ENCODE measurements at places on chromosomes 11 and 22.
A peak's percentile ranks its signal among the peaks of the same experiment; 100 is the strongest.

DNA sequence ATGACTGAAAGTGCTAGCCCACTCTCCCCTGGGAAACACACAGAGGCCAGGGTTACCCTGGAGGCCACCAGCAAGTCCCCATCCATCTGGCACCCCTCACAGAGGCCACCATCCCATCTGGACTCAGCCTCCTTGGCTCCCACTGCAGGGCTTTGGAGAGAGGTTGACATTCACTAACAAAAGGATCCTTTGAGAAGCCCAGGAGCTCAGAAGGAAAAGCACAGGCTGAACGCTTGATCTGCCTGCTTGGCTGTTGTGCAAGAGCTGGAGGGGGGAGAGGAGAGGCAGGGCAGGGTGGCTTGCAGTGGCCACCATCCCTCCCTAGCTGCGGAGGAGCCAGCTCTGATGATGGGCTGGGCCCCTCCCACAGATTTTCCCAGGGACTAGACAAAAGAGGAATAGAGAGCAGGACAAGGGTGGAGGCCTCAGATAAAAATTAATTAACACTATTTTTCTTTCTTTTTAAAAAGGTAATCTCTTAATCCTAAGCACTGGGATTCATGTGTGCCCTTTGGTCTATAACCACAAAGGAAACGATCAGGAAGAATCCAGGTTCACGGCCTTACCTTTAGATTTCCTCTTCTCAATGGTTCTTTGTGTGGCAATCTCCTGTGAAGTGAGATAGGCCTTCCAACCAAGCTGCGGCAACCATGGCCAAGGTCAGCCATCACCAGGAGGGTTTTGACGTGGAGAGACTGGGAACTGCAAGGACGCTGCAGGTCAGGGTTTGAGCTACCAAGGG is 154.7 kb downstream of the BARX2 start:
- no peak for DNase-seq

GRCh38 chr11:31764766-31765165 is 46.4 kb downstream of the PAX6 start:
- DNase-seq = no peak

DNA sequence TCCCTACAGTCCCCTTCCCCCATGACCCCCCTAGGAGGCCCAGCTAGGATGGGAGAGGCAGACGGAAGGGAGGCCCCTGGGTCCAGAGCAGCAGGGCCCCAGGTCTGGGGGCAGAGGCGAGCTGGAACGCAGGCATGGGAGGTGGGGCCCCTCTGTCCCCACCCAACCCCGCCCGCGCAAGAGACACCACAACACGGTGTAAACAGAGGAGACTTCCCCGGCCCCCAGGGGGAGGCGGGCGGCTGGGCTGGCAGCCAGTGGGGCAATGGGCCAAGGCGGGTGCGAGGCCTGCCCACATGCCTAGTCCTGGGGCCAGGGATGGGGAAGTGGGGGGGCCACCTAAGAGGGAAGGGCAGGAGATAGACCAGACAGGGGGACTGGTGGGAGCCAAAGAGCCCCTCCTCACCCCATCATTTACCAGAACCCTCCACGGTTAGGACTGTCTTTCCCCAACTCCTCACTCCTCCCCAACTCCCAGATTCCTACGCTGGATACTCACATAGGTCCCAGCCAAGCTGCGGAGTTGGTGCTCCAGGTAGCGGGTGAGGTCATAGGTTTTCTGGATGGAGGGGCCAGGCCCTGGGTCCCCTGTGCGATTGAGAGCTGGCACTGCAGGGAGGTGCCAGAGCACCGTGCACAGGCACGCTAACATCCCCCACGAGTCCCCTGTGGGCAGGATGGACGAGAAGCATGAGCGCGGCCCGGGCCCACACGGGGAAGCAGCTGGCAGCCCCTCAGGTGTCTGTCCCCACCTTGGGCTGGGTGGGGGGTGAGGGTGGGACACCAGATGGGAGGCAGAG is 6.2 kb downstream of the CLCF1 start:
- no peak for DNase-seq

DNA sequence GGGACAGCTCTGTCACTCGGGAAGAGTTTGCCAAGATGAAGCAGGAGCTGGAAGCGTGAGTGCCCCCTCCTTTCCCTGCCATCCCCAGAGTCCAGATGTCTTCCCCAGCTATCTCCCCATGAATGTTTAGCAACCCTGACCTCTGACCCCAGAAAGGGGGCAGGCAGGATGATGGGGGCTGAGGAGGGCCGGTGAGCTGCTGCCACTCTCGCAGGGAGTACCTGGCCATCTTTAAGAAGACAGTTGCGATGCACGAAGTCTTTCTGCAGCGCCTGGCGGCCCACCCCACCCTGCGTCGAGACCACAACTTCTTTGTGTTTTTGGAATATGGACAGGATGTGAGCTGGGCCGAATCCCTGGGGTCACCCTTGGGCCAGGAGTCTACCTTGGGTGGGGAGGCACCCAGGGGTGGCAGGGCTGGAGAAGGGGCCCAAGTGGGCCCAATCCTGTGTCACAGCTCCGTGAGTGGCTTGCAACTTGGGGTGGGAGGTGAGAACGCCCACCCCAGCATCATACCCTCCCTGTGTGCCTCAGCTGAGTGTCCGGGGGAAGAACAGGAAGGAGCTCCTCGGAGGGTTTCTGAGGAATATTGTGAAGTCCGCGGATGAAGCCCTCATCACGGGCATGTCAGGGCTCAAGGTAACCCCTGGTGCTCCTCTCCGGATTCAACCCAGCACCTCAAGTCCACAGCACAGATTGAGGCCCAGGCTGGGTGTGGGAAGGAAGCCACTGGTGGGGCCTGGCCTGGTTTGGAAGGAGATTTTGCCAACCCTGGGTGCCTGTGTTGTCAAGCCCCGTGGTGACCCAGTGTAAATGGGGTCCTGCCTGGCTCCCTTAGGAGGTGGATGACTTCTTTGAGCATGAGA is 7.5 kb downstream of the CFL1 start:
- DNase-seq = no peak

GRCh38 chr11:75525433-75526191 is at the start of gene GDPD5:
Gene GDPD5 (minus strand): TSS chr11:75525941. CDS start chr11:75477735, 48,206 bp downstream.
- DNase-seq = peak; percentile 55

GRCh38 chr22:18022876-18023275 is 1.5 kb downstream of the MICAL3 start:
- DNase-seq = no peak

DNA sequence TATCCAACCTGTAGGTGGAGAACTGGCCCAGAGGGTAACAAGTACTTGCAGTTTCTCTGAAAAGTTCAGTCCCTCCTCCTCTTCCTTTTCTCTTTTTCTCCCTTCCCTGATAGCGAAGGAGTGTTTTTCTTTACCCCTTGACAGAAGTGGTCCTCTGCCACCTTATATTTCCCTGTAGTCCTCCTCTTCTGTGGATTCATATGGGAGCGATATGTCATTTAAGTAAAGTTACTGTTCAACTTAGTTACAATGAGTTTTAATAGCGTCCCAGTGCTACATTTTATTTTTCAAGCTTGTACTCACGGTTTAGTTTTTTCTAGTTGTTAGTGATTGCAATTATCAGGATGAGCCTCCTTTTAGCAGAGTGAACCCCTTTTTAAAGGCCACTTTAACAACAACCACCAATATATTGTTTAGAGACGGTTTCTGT is 1.4 kb downstream of the PCF11 start:
- DNase-seq = no peak

DNA sequence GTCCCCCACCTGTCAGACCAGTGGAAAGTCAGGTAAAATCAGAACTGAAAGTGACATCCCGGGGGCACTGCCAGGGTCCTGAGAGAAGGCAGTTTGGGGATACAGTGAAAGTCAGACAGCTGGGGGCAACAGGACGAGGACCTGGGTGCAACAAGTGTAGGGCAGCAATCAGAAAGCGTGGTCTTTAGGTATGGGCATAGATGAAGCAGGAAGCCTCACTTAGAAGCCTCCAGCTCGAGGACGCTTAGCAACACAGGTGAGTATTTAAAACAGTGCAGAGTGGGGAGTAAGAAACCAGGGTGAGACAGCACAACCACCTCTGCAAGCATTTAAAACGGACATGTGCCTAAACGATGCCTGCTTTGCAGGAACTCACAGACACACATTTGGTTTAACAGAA is 64.6 kb upstream of the POU2AF1 start:
- no peak for DNase-seq

GRCh38 chr11:47241841-47242301 is 6.7 kb downstream of the ACP2 start:
- no peak for DNase-seq

DNA sequence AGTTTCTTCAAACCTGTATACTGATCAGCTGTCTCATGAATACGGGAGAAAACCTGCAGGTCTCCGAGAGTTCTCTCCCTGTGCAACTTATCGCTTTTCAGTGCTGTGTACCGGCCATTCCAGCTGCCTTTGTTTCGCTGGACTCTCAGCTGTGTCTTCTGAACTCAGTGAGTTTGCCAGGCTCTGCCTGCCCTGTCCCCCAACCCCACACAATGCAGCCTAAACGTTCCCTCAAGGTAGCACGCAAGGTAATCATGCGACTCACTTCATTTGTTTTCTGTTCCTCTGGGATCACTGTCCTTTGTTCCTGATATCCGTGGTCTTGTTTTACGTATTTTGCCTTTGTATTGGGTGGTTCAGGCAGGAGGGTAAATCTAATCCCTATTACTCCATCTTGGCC is 13.5 kb downstream of the RBM7 start:
- no peak for DNase-seq

DNA sequence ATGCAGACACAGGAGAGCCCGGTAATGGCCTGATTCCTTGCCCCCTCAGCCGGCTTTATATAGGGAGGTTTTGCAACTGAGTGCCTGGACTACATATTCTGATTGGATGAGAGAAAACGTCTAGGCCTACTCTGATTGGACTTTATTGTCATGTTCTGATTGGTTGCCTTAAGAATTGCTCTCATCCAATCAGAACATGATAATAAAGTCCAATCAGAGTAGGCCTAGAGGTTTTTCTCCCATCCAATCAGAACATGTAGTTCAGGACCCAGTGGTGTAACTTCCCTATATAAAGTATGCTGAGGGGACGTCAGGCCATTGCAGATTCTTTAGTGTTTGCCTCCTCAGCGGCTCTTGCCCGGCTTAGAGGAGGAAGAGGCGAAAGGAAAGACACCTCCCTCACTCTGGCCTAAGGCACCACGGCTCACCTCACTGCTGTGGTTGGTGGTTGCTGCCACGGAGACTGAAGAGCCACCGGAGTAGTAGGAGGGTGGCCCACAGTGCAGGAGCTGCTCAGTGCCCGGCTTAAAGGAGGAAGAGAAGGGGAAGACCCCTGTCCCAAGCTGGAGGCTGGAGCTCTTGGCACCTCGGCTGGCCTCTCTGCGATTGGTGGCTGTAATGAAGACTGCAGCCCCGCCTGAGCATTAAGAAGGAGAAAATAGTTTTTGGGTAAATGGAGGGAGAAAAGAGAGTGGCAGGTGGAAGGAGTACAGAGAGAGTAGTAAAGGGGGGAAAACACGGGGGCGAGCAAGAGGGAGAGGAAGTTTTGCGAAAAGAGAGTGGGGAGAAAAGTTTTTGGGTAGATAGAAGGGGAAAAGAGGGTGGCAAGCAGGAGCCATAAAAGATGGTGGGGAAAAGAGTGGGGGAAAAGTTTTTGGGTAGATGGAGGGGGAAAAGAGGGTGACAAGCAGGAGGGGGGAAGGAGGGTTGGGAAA is 116.7 kb upstream of the SERPIND1 start:
- no peak for DNase-seq

DNA sequence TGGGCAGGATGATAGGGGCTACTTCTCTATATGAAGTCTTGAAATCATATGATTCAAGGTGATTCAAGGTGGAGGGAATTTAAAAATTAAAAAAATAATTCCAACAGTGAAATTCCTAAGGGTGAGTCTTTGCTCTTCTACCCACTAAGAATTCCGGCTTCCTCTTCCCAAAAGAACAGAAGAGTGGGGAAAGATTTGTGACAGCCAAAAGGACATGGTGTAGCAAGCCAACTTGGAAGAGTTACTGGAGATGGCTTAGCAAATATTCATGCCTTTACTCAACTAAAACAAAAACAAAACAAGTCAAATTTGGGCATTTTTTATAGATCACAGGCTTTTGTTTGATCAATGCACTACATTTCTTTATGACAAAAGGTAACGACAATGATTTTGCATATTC is 12.3 kb downstream of the ZBED5 start:
- DNase-seq = no peak

- DNase-seq = no peak
Observed at GRCh38 chr11:63738720-63739360, 29.7 kb downstream of the ZFTA start.

GRCh38 chr11:10181811-10182210 is 112.2 kb downstream of the SBF2 start:
- DNase-seq = no peak

DNA sequence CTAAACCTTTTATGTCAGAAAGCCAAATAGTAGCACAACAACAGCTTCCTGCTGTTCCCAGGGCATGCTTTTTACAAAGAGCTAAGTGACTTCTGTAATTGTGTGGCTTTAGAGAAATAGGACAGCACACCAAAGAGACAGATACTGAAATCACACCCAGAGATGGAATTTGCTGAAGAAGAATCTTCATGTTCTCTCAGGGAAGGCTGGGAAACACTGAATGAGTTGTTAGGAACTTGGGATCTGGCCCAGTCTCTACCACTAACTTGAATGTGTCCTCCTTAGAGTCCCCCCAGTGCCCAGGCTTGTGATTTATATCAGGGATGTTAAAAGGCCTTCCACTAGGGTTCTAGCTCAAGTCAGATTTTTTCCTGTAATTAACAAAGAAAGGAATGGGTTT is 175.2 kb downstream of the DBX1 start:
- DNase-seq = no peak

DNA sequence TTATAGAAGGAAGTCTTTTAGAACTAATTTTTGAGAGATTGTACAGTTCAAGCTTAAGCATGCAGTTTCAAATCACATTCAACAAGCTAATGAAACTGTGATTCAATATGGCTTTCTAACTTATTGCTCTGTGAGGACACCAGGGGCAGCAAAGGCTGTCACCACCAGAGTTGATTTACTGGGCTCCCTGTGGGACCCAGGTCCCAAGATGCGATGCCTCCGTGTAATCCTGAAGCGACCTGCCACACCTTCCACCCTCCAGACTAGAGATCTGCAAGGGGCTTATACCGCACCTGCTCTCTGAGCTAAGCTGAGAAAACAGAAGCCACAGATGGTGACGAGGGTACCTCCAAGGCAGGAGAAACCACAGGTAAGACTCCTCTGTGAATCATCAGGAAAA is 918 bp upstream of the OR51Q1 start:
- DNase-seq = no peak

DNA sequence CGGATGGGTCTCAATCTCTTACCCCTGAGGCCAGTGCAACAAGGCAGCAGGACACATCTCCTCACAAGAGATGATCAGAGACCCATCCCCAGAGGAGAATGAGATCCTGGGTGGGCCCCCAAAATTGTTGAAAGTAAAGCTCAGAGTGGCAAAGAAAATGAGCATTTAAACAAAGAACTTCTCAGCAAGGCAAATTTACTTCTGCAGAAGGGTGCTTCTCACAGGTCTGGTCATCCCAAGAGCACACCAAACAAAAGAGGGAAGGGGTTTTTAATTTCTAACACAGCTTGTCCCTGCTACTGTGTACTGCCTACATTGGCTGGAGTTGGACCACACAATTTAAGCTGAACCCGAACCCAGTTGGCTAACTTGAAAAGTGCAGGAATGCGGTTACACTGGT is 1628.6 kb upstream of the RAG2 start:
- DNase-seq = no peak

DNA sequence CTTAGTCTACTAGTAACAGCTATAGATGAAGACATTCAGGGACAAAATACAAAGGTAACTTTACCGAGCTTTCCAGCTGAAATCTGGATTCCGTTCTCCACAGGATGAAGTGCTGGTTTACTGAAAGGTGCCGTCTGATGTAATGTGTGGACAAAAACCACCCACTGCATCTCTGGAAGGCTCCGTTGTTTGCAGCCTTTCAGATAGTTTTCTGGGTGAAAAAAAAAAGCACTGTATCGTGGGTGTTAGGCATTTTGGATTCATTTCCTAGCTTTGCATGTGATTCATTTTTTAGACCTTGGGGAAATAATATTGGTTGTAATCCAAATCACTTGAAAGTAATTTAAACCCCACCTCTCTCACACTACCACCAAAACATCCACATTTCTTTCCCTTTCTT is 10.4 kb downstream of the JAM3 start:
- DNase-seq = no peak
